Endothelial cell of umbilical vein (primary cell): ENCODE measurements at places on chromosomes 3 and 15. TPM values are rescaled to one million over a fixed set of nuclear protein-coding genes. Genes with fewer than 3 reads are reported as not detected.
A peak's percentile ranks its signal among the peaks of the same experiment; 100 is the strongest.

Gene GUCA1C
- not detected in 2 replicates for polyA plus RNA-seq

Gene COL6A5
- polyA plus RNA-seq: not detected in 2 replicates

Gene SOX14
- not detected in 2 replicates for polyA plus RNA-seq

Gene GOLGA8G
- not detected in 2 replicates for polyA plus RNA-seq

Gene SUMF1
- 46.8 and 52.2 TPM in 2 replicates for polyA plus RNA-seq

Gene TGM5
- polyA plus RNA-seq: not detected in 2 replicates

Gene OXNAD1
- polyA plus RNA-seq: 4.1 and 5.5 TPM in 2 replicates

Gene SHISA5
- polyA plus RNA-seq: 320 and 401 TPM in 2 replicates

Gene RBP2
- not detected in 2 replicates for polyA plus RNA-seq

Gene ADGRG7
- polyA plus RNA-seq: not detected in 2 replicates

Gene SLC12A8
- polyA plus RNA-seq: 0.62 and 0.90 TPM in 2 replicates

Gene ST8SIA2
- 0.46 TPM in 2 replicates for polyA plus RNA-seq

Gene SPINT1
- 4.1 and 4.9 TPM in 2 replicates for polyA plus RNA-seq

GRCh38 chr15:51589881-51590568 lies 32.5 kb downstream of the DMXL2 start:
- H3K4me3 ChIP-seq: no peak overlapping the region
- no peaks in the 10 kb centered on the region for H3K27me3 ChIP-seq
- H3K36me3 ChIP-seq: no peaks in the 10 kb centered on the region
- no peak overlapping the region for H3K27ac ChIP-seq
- DNase-seq: no peak

- no peak overlapping the region for H3K27ac ChIP-seq
- no peaks in the 10 kb centered on the region for H3K36me3 ChIP-seq
- no peaks in the 10 kb centered on the region for H3K4me1 ChIP-seq
- no peak for DNase-seq
- H3K4me3 ChIP-seq: no peak overlapping the region
Measured at GRCh38 chr3:77404871-77405270, 365.0 kb downstream of the ROBO2 start.

DNA sequence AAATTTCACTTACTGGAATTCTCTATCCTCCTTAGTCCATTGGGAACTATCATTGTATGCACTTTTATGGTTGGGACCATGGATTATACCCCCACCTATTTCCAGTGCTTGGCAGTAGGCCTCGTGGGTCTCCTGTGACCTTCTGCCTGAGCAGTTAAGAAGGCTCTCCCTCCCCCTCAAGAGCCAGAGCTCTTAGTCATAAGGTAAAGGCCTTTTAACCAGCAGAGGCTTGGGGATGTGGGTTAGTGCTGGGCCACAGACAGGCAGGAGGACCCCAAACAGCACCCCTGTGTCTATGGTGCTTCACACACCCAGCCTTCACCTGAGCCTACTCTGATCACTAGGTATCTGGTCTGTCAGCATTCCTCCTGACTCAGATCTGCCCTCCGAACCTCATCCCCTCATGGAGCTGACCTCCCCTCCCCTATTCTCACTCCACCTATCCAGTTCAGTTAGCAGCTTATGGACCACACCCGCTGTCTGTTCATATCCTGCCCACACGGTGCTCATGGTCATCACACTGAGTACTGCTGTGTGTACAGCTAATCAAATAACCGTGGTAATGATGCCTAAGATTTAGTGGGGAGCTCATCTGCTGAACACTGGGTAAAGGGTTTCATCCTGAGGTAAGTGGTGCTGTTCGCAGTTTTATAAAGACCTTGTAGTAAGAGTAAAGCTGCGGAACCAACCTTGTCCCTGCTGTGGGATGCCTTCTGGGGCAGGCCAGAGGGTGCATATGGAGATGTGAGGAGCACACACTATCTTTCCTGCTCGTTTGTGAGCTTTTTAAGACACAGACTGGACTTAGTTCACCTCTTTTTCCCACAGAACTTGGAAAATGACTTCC lies 40.9 kb downstream of the KLHL18 start:
- no peak overlapping the region for H3K4me3 ChIP-seq
- no peaks in the 10 kb centered on the region for H3K27me3 ChIP-seq
- no peaks in the 10 kb centered on the region for H3K4me1 ChIP-seq
- no peak for DNase-seq

DNA sequence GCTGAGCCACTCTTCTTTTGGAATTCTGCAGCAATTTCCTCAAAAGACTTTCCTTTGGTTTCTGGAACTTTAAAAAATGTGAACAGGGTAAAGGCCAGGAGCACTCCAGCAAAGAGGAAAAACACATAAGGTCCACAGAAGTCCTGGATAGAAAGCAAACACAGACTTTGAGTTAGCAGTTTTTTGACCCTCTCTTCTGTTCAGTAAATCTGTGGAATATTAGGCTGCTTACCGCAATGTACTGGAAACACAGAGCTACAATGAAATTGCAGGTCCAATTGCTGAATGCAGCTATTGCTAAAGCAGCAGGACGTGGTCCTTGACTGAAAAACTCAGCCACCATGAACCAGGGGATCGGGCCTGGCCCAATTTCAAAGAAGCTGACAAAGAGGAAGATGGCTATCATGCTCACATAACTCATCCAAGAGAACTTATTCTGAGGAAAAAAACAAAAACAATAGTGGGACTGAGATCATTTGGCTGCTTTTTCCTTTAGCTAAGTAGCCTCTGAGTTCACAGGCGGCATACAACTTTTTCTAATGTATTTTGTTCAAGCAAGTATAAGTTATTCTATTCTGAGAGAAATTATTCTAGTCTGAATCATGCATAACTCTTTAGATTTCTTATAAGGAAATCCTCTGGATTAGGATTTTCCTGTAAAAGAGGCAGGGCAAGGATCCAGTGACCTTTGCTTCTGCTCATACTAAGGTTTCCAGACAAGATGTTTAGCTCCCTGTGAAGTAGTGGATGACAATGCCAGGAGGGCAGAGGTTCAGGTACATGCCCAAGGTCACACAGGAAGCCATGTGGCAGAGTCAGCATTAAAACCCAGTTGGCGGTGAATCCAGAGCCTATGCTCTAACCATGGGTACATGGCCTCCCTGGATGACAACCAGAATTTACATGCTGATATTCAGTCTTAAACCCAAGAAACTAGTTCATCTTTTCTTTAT lies 28.3 kb downstream of the SLC2A2 start:
- peak overlapping the region; percentile 43 for H3K27ac ChIP-seq
- H3K36me3 ChIP-seq: no peaks in the 10 kb centered on the region
- DNase-seq: peak; percentile 84

DNA sequence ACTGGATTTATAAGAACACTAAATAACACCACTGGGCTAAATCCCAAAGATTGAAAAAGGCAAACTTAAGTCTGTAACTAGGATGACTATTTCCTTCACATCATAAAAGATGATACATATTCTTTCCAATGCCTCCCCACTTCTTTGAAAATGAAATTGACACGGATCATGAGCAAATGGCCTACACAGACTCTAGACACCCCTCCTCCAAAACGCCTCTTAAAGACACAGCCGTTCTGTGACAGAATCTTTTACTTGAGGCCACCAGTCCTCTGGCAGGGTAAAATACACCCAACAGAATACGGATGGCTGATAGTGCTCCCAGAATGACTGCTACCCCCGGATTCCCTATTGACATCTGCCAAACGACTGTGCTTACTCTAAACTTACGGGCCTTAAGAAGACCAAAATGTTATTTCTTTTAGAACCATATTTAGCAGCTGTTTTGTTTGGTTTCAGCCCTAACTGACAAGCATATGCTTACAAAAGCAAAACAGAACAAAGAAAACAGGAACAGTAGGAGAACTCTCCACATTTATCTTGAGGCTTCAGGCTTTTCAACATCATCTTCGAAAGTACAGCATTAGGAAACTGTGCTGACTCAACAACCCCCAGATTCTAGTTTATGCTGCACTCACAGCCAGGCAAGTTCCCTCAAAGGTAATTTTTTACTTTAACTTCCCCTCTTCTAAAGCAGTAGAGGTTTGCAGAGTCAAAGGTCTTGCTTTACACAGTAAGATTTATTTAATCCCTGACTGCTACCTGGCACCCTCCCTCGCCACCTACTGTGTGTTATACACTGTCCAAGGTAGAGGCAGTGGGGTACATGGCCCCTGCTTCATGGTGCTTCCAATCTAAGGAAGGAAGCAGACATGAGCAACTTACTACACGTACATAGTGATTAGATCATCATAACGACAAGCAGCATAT lies 84.3 kb downstream of the TNIK start:
- H3K4me1 ChIP-seq: peaks cover 46% of the 10 kb centered on the region
- no peaks in the 10 kb centered on the region for H3K27me3 ChIP-seq
- H3K4me3 ChIP-seq: no peak overlapping the region
- peak; percentile 51 for DNase-seq

DNA sequence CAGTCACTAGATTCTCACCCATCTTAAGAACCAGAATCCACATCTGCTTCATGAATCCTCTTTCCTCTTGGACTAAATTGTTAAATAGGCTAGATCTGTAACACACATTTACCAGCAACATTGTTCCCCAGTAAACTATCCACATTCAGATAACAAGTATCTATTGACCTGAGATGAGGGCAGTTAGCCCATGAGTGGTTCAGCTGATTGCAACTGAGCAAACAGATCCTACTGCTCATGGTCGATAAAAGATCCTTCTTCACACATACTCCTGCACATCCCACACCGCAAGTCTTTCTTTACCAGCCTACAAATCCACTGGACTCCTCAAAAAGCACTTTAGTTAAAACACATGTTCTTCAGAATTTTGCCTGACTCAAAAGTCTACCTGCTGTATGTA lies 59.2 kb downstream of the UACA start:
- no peak for DNase-seq
- no peaks in the 10 kb centered on the region for H3K27me3 ChIP-seq
- no peak overlapping the region for H3K4me3 ChIP-seq
- H3K4me1 ChIP-seq: peaks cover 44% of the 10 kb centered on the region

DNA sequence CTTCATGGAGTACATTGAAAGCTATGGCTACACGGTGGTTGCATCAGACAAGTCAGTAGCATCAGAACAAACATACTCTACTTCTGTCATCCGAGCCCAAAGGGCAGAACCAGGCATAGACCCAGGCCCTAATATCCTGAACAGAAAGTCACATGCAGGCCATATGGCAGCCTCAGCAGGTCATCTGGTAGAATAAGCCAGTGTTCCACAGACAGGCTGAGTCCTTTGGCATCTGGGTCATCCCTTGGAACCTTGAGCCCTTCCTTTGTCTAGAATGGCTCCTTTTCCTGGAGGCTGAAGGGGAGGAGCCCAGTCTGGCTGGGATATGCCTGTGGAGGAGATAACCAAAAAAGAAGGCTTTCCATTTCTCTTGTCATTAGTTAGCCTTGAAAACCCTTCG lies 29.2 kb downstream of the SEMA6D start:
- H3K4me1 ChIP-seq: peaks cover 17% of the 10 kb centered on the region
- no peaks in the 10 kb centered on the region for H3K36me3 ChIP-seq
- H3K27me3 ChIP-seq: no peaks in the 10 kb centered on the region
- H3K27ac ChIP-seq: no peak overlapping the region
- DNase-seq: no peak

- peak; percentile 12 for DNase-seq
- H3K4me1 ChIP-seq: peaks cover 18% of the 10 kb centered on the region
- H3K27me3 ChIP-seq: peaks cover 17% of the 10 kb centered on the region
- H3K36me3 ChIP-seq: no peaks in the 10 kb centered on the region
- H3K27ac ChIP-seq: no peak overlapping the region
Measured at GRCh38 chr15:80778621-80778963, 578 bp upstream of the CEMIP start.

DNA sequence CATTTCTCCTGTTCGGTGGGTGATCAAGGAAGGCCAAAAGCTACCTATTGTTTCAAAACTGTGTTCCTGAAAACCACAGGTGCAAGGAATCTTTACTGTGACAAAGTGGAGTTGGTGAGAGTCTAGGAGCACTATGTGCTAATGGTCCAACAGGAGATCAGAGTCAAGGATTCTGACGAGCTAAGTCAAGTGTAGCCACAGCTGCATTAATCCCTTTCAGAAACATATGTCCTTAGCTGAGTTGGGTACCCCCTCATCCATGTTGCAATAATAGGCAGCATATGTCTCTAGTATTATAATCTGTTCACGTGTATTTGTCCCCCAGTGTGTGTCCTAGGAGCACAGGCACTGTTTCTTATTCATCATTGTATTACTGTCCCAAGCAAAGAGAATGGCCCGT lies 1.7 kb downstream of the VPS39 start:
- peaks cover 6% of the 10 kb centered on the region for H3K36me3 ChIP-seq
- H3K27me3 ChIP-seq: no peaks in the 10 kb centered on the region
- DNase-seq: no peak

DNA sequence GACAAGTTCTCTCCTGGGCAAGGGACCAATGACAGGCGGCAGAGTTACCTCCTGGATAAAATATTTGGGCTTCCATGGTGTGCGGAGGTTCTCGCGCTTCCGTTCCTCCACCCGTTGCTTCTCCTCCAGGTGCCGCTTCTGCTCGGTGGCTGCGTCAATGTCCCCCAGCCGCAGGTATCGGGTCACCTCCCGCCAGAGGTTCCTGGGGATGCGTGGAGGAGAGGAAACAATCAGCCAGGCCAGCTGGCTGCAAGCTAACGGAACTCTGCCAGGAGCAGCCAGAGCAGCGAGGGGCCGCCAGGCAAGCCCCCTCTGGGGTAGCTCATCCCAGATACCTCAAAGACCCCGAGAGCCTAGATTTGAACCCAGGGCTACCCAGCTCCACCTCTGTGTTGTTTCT lies 131.3 kb downstream of the STT3B start:
- H3K27ac ChIP-seq: no peak overlapping the region
- DNase-seq: no peak
- H3K4me3 ChIP-seq: no peak overlapping the region

- no peak overlapping the region for H3K4me3 ChIP-seq
- DNase-seq: no peak
- H3K4me1 ChIP-seq: no peaks in the 10 kb centered on the region
- H3K36me3 ChIP-seq: no peaks in the 10 kb centered on the region
- no peaks in the 10 kb centered on the region for H3K27me3 ChIP-seq
Measured at GRCh38 chr3:22735373-22735772, 467.8 kb upstream of the UBE2E2 start.

DNA sequence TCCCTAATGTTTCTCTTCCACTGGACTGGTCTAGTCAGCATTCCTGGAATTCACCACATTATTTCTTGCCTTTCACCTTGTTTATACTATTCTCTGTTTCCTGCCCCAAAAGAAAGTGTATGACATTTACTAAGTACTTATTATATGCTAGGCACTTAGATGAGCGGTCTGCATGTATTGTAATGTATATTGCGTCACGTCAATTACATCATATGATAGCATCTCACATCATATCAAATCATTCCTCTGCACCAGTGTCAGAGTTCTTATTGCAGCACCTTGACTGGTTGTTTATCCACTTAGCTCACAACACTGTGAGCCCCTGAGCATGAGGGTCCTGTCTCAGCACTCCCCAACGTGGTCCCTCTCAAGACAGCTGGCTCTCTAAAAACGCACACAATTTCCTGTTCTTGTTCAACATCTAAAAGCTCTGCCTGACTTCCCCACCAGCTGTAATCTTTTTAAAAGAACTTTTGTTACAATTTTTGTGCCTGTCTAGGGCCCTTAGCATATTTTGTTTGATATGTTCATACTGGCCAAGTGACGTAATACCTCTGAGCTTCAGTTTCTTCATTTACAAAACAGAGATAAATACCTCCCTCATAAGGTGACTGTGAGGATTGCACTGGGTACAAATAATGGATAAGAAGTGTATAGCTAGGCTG lies 58.8 kb downstream of the ARHGAP31 start:
- H3K4me3 ChIP-seq: no peak overlapping the region
- H3K27ac ChIP-seq: no peak overlapping the region
- peaks cover 53% of the 10 kb centered on the region for H3K4me1 ChIP-seq
- DNase-seq: peak; percentile 63
- H3K27me3 ChIP-seq: no peaks in the 10 kb centered on the region
